ENCODE measurements at places on chromosomes 3 and 15.

DNA sequence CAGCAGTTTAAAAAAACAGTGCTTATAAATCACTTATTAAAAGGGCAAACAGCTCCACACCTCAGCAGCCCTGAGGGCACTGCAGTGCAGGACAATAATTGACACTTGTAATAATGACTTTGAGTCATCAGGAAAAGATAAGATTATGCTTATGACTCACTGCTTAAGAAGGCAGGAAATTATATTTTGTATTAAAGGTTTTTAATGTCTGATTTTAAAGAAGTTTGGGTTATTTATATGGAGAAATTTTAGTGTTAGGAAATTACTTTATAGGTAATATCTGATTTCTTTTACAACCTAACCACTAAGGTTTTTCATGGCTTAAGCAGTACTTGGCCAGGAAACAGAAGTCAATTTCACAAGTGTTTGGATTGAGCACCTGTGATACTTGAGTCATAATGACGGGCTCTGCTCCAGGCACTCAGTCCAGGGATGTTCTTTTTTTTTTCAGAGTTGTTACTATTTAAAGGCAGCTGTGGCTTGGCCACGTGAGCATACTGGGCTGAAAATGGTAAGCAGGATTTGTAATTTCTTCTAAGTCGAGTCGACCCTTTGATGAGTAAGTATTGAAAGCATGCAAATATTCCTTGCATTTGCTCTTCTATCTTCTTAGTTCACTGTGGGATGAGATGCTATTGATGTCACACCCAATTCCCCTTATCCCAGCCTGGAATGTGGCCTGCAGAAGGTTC is 21.6 kb upstream of the SLC6A20 start:
- peak; percentile 7 for DNase-seq

DNA sequence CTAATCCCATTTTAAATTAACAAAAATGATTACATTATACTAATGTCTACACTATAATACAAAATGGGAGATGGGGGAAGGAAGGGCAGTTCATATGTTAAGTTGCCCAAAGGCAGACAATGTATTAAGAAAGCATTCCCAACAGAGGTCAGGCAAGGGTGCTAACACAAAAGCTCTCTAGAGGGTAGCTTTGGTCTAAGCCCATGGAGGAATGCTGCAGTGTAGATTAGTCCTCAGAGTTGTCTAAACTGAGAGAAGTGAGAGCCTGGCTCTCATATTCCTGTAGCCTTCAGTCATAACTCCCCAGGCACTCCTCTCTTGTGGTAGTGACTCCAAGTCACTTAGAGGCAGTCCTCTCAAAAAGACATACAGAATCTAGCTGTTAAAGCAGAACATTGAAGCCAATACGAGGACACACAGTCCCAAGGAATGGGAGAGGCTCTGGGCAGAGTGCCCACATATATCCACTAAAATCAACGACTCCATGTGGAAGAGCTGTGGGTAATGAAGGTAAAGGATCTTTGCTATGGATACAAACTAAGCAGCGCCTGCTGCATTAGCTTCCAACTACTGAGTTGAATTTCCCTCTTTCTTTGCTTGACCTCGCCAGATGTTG is 14.5 kb downstream of the NEK10 start:
- no peak for DNase-seq

DNA sequence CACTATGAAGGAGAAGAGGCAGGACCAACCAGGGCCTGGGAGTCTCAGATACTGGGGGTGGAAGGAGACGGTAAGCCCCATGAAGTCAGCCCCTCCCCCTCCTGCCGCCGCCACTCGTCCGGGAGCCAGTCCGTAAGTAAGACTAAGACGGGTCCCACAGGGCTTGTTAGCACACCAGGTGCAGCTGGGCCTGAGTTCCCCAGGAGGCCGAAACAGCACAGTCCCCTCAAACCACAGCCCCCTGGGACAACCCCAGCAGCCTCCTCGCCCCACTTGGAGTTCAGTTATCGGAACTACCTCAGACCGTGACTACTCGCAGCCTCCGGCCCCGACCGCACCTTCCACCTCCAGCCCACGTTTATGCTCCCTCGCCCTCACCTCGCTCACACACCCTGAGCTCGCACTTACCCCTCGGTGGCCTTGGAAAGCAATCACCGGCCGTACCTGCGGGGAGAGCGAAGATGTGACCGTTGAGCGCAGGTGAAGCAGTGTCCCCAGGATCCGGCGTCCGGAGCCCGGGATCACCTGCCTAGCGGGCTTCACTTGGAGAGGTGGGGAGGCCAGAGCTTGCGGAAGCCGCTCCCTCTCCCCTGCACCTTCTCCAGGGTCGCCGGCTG is 557 bp downstream of the ELL3 start:
- peak; percentile 57 for DNase-seq

- no peak for DNase-seq
Measured at GRCh38 chr15:76803049-76803571, 102.0 kb downstream of the SCAPER start.

DNA sequence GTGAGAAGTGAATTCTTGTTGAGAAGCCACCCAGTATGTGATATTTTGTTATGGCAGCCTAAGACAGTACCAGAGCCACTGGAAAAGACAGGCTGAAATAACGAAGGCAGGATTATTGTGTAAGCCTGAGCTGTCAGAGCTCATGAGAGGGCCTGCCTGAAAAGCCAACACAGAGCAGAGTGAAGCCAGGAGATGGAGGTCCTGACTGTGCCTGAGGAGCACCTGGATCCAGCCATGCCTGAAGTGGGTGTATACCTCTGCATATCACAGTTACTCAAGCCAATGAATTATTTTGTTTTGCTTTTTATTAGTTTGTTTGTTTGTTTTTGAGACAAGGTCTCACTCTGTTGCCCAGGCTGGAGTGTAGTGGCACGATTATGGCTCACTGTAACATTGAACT is 4.1 kb upstream of the CMTM7 start:
- DNase-seq, result no peak

GRCh38 chr3:100108464-100109079 is 5.7 kb downstream of the FILIP1L start:
- no peak for DNase-seq

DNA sequence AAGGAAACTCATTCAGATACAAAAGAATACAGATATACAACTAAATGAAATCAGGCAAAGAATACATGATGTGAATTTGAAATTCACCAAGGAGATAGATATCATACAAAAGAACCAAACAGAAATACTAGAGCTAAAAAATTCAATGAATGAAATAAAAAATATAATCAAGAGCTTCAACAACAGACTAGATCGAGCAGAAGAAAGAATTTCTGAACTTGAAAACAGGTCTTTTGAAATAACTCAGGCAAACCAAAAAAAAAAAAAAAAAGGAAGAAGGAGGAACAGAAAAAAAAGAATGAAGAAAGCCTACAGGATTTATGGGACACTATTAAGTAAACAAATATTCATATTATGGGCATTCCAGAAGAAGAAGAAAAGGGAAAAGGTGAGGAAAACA is 137.8 kb downstream of the DMXL2 start:
- no peak for DNase-seq

GRCh38 chr3:38549082-38549481 is 52.9 kb downstream of the EXOG start:
- no peak for DNase-seq

DNA sequence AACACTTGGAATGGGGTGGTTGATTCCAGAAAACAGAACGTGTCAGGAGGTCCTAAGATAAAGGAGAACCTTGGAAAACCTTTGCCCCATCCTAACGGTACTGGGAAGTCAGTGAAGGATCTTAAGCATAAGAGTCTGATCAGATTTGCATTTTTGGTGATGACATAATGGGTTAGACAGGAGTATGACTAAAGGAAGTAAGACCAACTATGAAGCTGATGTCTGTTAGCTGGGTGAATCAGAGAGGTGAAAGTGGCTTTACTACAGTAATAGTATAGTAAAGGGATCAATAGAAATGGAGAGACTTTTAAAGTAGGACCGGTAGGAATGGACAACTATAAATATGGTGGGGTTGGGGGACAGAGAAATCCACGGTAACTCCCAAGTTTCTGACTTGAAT is 12.6 kb downstream of the GTF2A2 start:
- no peak for DNase-seq

DNA sequence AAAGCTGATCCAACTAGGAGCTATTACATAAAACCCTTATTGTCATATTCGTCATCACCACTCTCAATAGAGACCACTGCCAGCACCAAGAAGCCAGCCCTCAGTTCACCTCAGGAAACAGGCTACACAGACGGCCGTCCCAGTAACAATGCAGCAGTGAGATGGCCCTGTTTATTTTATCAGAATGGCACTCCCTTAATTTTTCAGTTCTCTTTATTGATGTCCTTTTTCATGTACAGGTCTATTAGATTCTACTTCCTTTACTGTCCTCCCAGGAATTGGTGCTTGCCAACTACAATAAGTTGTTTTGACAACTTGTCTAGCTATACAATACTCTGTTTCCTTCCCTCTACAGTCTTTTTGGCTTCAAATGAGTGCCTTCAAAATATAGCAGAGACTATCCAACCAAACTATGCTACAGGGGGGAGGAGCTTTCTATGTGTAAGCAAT is 272.5 kb downstream of the ZBTB20 start:
- DNase-seq, result no peak

DNA sequence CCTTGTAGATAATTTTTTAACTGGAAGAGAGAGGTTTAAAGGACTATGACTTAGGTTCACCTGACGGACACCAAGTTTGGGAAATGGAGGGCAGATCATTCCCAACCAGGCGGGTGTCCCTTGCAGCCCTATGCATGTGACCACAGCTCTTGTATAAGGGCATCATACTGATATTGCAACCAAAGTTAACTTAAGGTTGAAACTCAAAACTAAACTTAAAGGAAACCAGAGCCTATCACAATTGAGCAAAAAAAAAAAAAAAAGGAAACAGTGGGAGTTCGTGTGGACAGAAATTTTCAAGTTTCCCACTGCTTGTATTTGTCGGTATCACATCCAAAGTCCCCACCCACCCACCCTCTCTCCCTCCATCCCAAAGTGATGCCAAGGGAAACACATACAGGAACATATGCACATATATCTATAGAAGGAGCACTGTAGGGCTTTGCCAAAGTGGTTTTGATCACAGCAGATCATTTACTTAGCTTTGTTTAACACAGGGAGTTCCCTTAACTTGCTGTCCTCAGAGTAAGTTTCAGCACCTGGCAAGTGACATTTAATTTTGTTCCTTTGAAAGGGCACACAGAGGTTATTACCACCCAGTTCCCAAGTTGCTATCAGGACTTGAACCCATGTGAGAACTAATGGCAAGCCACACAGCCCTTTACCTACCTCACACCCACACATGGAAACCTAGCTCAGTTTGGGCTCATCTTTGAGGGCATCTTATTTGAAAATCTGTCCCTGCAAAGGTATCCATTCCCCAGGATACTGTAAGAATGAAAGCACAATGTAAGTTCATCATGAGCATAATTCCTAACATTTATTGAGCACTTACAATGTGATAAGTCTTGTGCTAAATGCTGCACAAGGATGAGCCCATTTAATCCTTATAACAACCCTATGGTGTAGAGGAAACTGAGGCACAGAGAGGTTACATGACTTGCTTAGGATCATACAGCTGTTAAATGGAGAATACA is 204.5 kb upstream of the CMC1 start:
- no peak for DNase-seq

DNA sequence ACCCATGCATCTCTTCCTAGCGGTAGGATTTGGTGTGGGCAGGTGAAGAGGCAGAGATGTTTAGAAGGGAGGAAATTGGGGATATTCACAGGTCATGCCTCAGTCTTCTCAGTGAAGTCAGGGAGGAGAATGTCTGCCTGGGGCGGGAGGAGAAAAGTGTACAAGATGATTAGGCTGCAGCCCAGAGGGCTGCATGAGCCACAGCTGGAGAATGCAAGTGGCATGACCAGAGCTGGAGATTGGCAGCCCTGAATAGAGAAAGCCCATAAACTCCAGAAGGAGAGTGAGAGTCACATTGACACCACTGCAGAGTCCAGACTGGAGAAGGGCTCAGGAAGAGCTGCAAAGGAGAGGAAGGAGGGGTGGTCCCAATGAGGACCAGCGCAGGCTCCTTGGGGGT is 22.6 kb downstream of the PDHB start:
- DNase-seq, result no peak

DNA sequence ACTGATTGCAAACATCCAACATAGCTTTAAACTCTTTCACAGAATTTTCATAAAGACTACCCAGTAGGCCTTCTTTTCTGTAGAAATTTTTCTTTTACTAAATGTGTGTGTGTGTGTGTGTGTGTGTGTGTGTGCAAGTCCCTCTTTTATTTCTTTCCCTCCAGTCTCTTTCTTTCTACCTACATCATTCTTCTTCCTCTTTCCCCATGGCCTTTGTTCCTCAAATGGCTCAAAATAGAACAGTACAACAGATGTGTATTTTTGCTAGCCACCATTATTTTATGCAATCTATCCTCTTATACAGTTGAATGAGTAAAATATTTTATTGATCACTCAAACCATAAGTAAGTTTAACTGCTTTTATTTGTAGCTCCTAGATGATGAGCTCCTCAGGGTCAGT is 76.4 kb downstream of the USF3 start:
- DNase-seq, result no peak

DNA sequence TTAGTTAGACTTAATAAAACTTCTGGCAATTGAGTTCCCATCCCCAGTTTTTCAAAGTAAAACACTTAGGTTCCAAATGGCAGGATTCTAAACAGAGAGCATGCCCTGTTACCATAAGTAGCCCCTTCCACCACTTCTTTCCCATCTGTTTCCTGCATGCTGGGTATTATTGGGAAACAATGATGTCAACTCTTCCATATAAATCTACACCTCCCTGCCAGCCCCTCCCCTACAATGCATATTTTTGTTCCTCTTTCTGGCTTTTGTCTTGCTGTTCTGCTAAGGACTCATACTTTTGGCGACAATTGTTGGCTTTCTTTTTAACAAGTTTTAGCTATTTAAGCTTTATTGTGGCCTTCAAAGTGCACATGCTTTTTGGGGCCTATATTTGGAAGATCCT is 11.1 kb downstream of the ARHGAP31 start:
- no peak for DNase-seq

GRCh38 chr15:69497667-69498066 is 45.0 kb downstream of the RPLP1 start:
- no peak for DNase-seq

DNA sequence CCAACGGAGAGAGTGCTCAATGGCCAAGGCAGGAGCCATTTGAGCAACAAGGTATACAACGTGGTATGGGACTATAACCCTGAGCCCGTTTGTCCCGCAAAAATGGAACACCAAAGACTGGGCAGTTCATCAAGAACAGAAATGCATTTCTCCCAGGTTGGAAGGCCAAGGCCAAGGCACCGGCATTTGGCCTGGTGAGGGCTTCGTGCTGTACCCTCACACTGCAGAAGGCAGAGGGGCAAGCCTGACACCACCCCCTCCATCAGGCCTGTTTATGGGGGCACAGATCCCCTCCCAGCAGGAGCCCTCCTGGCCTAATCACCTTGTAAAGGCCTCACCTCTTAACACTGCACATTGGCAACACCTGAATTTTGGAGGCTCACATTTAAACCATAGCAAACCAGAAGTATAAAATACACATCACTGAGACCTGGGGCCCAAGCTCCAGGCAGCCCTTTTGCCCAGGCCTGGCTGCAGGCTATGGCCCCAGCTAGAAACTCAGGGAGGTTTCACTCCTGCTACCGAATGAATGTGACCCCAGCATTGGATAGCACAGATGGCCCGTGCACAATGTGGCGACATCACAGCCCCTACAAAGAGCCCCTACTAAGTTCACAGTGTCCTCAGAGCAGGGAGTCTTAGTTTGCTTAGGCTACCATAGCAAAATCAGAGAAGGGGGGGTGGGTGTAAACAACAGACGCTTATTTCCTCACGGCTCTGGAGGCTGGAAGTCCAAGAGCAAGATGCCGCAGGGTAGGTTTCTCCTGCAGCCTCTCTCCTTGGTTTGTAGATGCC is 47.1 kb downstream of the KLF15 start:
- DNase-seq, result no peak

- no peak for DNase-seq
Measured at GRCh38 chr3:5260992-5261501, 73.5 kb downstream of the EDEM1 start.

- DNase-seq, result no peak
Measured at GRCh38 chr3:8845641-8846040, 76.2 kb upstream of the OXTR start.

Measured in NCI-H187 (cell line).